NK-92 treated with Interleukin-12 subunit alpha and Interleukin-12 subunit beta, amount 100 ng/mL, for 24 hours (cell line): ENCODE measurements at places on chromosomes 2 and 18.

DNA sequence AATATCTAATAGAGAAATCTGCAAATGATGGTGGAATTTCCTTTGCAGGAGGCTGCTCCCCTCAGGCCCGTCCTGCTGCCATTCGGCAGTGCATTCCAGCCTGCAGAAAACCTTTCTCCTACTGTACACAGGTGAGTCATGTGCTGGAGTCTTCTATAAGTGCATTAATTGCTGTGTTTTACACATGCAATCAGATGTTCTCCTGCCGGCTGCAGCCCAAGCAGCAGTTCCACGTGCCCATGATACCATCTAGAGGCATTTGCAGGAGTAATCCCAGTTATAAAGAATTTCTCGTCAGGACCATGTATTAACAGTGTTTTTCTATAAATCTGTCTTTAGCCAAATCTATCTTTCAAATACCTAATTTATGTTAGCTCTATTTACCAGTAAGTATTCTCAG lies 304.7 kb upstream of the HNMT start:
- no peak for DNase-seq

DNA sequence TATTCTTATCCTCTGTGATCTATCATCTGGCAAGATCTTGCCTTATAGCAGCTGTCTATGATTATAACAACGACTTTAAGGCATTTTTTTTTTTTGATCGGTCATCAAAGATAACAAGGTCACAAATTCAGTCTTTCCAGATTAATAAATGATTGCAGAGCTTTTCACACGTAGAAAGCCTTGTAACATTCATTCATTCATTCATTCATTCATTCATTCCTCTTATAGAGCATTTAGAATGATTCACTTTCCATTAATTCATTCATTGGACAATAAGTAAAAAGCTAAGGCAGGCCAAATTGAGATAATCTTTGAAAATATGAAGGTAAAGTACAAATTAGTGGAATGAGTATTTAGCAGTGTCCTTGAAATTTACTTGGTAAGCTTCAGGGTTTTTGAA lies 223.7 kb downstream of the NUP35 start:
- no peak for DNase-seq

- no peak for DNase-seq
Measured at GRCh38 chr2:185475914-185476313, 262.7 kb upstream of the FSIP2 start.

DNA sequence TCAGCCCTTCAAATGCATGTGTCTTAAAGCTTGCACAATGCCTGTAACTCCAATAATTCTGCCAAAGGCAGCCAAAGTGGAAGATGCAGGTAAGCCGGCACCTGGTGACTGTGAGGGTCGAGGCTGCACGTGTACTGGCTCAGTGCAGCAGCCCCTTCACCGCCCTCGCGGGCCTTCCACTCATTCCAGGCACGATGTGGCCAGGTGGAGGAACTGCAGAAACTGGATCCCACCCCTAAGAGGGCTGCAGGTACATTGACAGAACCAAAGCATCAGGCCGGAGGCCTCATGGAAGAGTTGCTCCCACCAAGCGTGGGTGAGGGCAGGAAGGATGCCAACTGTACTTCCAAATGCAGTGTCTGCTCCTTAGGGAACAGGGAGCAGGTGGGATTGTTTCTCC lies 253.4 kb downstream of the HDAC4 start:
- DNase-seq, result no peak

- DNase-seq, result no peak
Measured at GRCh38 chr18:50578030-50578429, 18.1 kb downstream of the MAPK4 start.

DNA sequence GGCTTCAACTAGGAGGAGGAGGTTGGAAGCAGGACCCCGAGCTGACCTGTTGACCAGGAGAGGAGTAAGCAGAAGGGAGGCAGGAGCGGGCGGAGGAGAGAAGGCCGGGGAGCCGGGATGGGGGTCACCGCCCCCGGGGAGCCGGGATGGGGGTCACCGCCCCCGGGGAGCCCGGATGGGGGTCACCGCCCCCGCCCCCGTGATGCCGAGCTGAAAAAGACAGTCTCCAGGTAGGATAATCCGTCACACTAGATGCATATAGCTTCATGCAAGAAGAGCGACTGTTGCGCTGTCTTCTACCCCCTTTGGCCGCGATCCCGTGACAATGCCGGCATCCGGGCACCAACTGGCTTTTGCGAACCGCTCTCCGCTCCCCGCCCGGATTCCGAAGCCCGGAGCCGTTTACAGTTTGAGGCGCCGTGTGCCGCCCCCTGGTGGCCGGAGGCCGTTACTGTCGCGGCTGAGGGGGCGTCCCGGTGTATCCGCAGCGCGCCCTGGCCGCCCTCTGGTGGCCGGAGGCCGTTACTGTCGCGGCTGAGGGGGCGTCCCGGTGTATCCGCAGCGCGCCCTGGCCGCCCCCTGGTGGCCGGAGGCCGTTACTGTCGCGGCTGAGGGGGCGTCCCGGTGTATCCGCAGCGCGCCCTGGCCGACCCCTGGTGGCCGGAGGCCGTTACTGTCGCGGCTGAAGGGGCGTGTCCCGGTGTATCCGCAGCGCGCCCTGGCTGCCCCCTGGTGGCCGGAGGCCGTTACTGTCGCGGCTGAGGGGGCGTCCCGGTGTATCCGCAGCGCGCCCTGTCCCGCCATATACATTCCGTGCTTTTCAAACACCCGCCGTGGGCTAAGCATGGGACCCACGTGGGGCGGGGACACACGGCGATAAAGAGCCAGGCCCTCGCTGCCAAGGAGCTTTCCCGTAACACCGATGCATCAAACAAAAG lies 89.6 kb downstream of the ACTR3 start:
- no peak for DNase-seq

- no peak for DNase-seq
Measured at GRCh38 chr2:201758234-201758633, 22.5 kb downstream of the ALS2 start.

DNA sequence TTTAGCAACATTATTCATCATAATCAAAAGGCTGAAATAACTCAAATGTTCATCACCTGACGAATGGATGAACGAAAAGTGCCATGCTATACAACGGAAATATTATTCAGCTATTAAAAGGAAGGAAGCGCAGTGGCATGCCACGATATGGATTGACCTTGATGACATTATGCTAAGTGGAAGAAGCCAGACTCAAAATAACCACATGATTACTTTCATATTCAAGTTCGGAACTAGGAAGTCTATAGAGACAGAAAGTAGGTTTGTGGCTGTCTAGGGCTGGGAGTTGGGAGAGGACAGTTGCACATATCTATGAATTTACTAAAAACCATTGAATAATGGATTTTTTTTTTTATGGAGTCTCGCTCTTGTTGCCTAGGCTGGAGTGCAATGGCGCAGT lies 13.4 kb upstream of the PDIA6 start:
- no peak for DNase-seq

DNA sequence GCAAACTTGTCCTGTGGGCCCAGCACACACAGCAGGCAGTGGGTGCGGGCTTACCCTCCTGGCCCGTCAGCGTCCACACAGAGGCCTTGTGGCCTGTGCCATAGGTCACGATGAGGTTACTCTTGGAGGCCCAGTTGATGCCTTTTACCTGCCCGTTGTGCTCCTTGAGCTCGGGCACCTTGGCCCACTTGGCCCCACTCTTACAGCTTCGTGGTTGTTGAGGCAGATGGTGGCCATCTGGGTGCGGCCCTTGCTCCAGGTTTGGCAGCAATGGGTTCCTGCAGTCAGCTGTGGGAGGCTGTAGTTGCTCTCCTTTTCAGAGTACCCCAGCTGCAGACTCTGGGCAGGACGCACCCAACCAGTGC lies 45.5 kb upstream of the PTH2R start:
- no peak for DNase-seq
